ENCODE measurements at places on chromosomes 16 and 17. TPM values are rescaled to one million over a fixed set of nuclear protein-coding genes. Genes with fewer than 3 reads are reported as not detected.

GRCh38 chr16:66873685-66874055 lies 6.6 kb upstream of the PDP2 start:
- ATAC-seq, result no peak

- no peak for ATAC-seq
These were observed 231.4 kb upstream of the TNRC6C start for GRCh38 chr17:77727037-77727615.

GRCh38 chr17:14156689-14157088 lies 80.0 kb downstream of the CDRT15 start:
- no peak for ATAC-seq

GRCh38 chr17:83196024-83196365 lies 116.6 kb downstream of the METRNL start:
- ATAC-seq, result no peak

- no peak for ATAC-seq
These were observed 32.2 kb upstream of the CHMP6 start for GRCh38 chr17:80959330-80960036.

GRCh38 chr17:72613806-72614292 lies 478.6 kb downstream of the SLC39A11 start:
- no peak for ATAC-seq

- ATAC-seq, result no peak
These were observed 40.1 kb upstream of the AMZ2 start for GRCh38 chr17:68207651-68208253.

DNA sequence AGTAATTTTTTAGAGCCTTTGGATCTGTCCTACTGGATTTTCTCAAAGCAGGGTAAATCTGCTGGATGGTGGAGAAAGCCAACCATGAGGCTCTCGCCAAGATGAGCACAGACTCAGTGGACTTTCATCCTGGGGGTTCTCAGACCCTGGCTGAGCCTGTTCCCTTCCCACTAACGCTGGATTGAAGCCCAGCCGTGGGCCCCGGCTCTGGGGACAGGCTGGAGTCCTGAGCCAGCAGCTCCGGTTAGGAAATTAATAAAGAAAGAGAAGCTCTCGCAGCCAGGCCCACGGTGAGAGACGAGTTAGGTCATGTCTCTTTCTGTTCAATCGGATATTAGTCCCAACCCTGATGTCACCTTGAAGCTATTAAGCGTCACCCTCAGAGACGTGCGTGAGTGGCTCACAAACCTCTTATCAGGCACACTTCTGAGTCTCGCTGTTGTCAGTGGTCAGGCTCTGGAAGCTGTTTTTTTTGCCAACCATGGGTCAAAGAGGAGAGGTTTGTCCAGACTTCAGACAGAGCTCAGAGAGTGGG lies 27.1 kb downstream of the MEOX1 start:
- ATAC-seq, result no peak

GRCh38 chr16:24253192-24253591 lies 2.9 kb upstream of the CACNG3 start:
- peak; percentile 88 for ATAC-seq

DNA sequence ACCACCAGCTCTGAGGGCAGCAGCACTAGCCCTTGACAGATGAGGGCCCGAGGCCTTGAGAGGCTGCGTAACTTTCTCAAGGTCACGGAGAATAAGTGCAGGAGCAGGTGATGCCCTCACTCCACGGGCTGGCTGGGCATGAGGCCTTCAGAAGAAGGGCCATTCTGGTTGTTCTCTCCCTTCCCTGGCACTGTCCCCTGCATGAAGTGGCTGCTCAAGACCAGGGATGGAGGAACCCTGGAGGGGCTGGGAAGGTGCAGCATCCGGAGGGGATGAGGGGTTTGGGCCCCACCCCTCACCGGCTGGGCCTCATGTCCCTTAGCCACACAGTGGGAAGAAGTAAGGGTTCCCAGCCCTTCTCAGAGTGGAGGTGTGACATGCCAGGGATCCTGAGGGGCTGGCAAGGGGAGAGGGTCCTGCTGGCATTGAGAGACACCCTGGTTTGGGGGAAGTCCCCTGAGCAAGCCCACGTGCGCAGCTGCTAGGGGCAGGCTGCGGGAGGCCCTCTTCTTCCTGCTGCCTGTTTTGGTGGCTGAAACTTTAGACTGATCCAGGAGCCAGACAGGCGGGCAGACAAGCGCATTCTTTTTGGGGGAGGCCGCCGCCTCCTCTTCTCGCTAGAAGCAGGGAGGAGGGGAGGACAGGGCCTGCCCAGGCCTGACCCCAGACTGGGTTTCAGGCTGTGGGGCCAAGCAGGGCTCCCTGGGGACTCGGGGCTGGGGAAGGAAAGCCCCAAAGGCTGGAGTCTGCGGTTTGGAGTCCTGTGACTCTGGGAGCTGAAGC lies 74.0 kb downstream of the N4BP1 start:
- ATAC-seq, result peak; percentile 20

- no peak for ATAC-seq
These were observed 2.5 kb upstream of the ATP6V0C start for GRCh38 chr16:2511128-2511800.

Gene SBK1
- total RNA-seq, result 1.7 TPM

Gene SMTNL2
- total RNA-seq, result not detected

Gene KRTAP4-6
- total RNA-seq, result not detected

Data from activated T-helper 17 cell treated with anti-CD3 and anti-CD28 coated beads, Interleukin-2, amount 50 U/mL, for 72 hours (primary cell).